ENCODE measurements at places on chromosomes 2 and 18.

- no peak for DNase-seq
These were observed 310.0 kb upstream of the UBE2E3 start for GRCh38 chr2:180670302-180671003.

- DNase-seq: no peak
These were observed 110.2 kb upstream of the CCDC68 start for GRCh38 chr18:55069497-55069896.

DNA sequence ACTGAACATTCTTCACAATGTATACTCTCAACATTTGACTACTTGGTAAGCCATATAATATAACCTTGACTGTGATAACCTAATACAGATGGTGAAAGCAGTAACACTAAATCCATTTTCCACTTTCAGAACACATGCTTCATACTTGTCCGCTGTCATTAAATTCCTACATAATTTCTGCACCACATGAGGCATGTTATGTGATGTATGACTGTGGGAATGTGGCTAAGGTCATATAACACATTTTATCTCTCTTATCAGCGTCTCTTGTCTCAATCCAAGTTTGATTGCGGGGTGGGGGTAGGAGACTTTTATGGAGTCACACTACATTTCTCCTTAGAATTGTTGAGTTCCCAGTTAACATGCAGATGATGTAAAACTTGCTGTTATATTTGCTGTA is 110.9 kb downstream of the MTCL1 start:
- no peak for DNase-seq

- DNase-seq: no peak
These were observed 103.4 kb downstream of the ABI2 start for GRCh38 chr2:203431391-203432185.

DNA sequence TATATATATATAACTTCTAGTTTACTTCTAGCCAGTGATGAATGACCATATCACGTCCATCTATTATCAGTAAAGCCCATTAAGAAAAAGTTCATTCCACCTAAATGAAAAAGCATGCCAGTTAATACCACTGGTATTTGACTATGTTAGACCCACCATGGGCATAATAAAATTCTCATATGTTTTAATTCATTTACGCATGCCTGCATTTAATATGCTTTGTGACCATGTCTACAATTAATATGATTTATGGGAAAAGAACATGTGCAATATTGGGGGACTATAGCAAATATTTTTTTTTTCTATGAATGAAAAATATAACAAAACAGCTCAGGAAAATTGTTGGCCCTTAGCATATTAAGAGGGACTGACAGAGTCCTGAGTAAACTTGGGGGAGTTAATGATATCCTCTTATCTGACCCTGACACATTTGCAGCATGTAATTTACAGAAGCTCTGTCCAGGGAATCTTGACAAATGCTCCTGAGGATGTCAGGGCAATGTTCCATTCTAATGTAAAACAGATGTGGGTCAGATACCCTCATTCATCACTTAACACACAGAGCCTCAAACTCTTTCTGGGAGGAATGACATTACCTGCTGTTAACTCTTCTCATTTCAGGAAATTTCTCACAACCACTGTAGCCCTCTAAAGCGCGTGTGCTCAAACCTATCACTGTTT is 90.6 kb downstream of the PAX3 start:
- no peak for DNase-seq

DNA sequence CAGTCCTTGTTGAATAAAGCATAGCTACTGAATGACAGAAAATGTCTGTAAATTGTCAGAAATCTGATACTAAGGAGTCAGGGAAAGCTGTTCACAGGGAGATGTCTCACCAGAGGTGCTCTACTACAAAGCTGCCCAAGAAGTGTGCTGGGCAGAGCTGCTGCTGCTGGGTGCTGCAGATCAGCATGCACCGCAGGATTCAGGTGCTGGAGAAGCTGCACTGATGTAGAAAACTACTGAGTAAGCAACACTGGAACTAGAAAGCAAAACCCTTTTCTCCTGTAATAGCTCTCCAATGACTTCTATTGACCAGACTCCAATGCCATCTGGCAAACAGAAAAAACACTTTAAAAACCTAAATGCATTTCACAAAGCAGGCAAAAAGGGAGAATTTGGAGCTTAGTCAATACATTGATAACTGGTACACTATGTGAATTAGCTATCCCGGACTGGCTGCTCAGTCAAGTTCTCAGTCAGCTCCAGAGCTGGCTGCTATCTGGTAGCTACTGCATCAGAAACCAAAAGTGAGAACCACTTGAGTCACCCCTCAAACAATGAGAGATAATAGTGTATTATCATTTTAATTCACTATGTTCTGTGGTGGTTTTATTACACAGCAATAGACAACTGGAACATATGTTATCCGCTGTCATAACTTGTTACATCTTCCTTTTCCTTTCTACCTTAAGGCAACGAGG is 493.1 kb downstream of the CPS1 start:
- no peak for DNase-seq

DNA sequence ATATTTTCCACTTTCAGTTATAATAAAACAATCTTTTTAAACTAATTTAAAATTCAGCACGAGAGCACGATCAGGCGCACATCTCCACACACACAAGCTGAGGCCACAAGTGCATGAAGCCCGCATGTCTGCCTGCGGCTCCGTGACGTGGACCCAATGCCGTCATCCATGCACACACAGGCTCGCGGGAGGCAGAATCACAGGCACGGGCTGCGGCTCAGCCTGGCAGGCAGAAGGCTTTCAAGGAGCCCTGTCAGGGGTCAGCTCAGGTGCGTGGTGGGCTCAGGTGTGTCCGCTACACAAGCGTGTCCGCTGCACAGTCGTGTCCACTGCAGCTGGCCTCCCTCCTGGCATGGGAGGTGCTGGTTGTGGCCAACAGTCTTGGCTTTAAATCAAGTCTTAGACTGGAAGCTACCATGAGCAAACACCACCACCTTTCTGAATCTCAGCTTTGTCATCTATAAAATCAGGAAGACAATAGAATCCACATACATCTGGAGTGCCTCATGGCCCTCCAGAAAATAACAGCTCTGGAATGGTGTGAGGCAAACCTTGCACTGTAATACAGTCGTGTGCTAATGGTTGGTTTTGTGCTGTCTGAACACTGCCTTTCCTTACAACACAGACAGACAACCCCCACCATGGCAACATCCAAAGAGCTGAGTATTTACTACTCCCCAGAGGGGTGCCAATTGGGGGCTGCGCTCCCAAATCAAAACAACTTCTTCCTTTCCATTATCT is 210.1 kb downstream of the NDUFA10 start:
- no peak for DNase-seq

GRCh38 chr2:172829229-172829628 is 93.6 kb downstream of the RAPGEF4 start:
- peak; percentile 22 for DNase-seq

- DNase-seq: no peak
These were observed 87.6 kb downstream of the FAM228A start for GRCh38 chr2:24262421-24262970.
